ENCODE measurements at places on chromosomes 5 and 9. TPM values are rescaled to one million over a fixed set of nuclear protein-coding genes. Genes with fewer than 3 reads are reported as not detected.

Gene SPATA9
- total RNA-seq = not detected

Gene PCDHGA7
- total RNA-seq = not detected

Gene TEX48
- total RNA-seq = not detected

Gene SPINK4
- not detected for total RNA-seq

Gene INSL4
- not detected for total RNA-seq

DNA sequence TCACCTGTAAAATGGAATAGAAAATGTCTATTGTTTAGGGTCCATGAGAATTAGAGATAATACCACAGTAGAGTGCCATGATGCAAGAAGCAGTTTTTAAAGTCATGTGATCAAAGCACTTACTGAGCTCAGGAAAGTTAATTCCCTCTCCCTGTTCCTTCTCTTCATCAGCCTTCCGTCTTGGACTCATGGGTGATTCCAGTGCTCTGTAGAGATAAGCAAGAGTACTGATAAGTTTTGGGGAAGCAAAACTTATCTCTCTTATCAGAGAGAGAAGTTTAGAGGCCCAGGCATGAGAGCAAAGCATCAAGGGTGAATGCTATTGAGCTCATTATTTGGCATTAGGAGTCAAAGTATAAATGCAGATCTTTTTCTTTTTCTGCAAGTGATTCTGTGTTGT is 410.1 kb downstream of the AGTPBP1 start:
- H3K4me1 ChIP-seq = no peaks in the 10 kb centered on the region
- H3K36me3 ChIP-seq = no peaks in the 10 kb centered on the region
- H3K4me3 ChIP-seq = no peak overlapping the region
- no peaks in the 10 kb centered on the region for H3K27me3 ChIP-seq
- no peak overlapping the region for H3K27ac ChIP-seq

GRCh38 chr5:78486218-78486617 is 125.8 kb downstream of the SCAMP1 start:
- H3K4me3 ChIP-seq = no peak overlapping the region
- H3K27me3 ChIP-seq = no peaks in the 10 kb centered on the region
- no peak for DNase-seq
- H3K4me1 ChIP-seq = no peaks in the 10 kb centered on the region
- H3K36me3 ChIP-seq = peaks cover 2% of the 10 kb centered on the region
- H3K27ac ChIP-seq = no peak overlapping the region

All from CD4-positive, CD25-positive, alpha-beta regulatory T cell (primary cell).